ENCODE measurements at places on chromosomes 12 and 14.

GRCh38 chr14:95507174-95507573 lies 9.3 kb downstream of the SYNE3 start:
- DNase-seq, result no peak

DNA sequence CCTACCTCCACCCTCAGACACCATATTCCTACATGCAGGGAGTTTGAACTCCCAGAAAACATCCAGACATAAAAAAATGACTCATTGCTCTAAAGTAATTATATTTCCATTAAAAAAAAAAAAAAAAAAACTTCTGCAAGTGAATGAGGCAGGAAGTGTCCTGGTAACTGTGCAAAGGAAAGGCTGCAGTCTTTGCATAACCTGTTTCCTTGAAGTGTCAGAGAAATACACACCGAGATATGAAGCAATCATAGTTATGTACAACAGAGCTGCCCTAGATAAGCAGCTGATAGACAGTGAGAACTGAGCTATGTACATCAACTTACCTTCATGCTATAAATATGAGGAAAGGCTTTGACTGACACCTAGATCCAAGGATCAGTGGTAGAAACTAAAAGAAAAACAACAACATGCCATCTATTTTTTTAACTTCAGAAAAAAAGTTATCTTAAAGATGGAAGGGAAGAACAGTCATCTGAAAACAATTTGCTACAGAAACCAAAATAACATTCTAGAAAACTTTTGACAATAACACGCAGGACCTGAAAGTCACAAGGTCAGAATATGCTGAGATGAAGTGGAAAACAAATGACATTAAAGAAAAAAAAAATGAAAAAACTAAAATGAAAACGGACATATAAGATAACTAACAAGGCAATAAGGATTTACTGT lies 263.2 kb downstream of the SEC23A start:
- DNase-seq, result no peak

DNA sequence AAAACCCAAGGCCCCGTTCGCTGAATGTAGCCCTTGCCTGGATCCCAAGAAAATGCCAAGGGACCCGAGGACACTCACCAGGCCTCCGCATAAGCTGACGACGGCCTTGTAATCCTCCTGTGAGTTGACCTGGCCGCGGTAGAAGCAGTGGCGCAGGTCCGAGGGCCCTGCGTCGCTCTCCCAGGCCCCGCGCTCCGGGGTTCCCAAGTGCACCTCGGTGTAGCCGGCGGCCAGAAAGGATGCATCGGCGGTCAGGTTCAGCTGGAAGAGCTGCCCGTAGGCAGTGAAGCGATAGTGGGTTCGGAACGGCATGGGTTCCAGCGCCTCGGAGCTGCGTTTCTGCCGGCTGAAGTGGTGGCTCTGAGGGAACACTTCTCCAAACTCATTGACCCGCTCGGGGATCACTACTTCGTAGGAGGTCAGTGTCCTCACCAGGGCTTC lies 1.2 kb downstream of the ADAMTS20 start:
- DNase-seq, result no peak

DNA sequence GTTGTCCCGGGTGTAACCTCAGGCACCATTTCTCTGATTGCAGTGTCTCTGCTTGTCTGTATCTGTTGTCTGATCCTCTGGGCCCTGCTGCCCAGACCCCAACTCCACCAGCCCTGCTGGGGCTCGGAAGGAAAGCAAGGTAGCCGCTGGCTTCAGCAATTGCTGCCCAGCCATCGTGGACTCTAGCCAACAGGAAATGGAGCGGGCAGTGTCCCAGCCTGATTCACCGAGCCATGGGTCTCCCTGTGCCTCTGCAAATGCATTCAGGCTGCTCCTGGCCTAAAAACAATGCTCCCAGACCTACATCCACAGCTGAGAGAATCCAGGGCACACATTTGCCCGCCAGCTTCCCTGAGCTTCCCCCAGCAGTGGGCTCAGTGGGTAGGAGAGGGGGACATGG lies 9.2 kb downstream of the TUNAR start:
- no peak for DNase-seq

GRCh38 chr12:10392394-10392930 lies 2.6 kb upstream of the KLRK1 start:
- no peak for DNase-seq

DNA sequence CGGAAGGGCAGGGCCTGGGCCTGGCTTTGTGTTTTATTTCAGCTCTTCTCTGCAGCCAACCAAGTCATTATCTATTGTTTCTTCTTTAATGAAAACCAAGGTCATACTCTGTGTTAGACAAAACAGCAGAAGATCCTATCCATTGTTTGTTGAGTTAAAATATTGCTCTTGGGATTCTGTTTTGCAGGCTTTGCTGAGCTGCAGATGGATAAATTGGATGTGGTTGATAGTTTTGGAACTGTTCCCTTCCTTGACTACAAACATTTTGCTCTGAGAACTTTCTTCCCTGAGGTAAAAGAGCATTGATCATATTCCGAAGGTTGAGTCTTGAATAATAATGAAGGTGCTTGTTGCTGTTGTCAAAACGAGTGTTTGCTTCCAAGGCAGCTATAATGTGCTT lies 106.6 kb downstream of the PLXNC1 start:
- no peak for DNase-seq

GRCh38 chr12:124464062-124464461 lies 103.3 kb downstream of the NCOR2 start:
- no peak for DNase-seq

GRCh38 chr12:98736352-98737321 lies 91.5 kb downstream of the APAF1 start:
- no peak for DNase-seq

DNA sequence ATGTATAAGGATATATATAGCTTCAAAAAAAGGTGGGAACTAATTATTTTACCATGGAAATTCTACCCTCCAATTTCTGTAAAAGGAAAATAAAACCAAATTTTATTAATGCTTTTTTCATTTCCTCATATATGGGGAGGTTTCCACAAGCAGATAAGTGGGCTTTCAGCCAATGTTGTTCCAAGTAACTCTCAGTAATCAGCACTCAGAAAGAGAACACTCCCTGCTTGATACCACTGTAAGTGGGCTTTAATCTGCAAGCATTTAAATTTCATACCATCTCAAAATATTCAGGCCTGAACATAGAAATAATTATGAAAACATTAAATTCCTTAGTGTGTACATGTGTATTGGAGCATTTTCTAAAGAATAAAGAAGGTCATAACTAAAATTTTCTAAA lies 827.6 kb downstream of the C12orf50 start:
- no peak for DNase-seq

DNA sequence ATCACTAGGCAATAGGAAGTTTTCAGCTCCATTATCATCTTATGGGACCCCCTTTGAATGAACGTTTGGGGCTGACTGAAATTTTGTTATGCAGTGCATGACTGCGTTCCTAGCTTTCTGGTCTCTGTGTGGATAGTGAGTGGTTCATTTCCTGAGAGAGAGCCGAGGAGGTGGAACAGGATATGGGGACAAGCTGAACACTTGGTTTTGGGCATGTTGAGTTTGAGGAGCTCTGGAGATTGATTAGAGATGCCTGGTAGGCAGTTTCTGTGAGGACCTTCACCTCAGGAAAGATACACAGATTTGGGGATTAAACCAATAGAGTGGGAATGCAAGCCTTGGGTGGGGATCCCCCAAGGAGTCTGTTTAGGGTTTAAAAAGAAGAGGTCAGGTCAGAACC lies 27.7 kb downstream of the TEAD4 start:
- no peak for DNase-seq

- DNase-seq, result no peak
Observed at GRCh38 chr12:89632778-89633177, 75.9 kb downstream of the ATP2B1 start.

DNA sequence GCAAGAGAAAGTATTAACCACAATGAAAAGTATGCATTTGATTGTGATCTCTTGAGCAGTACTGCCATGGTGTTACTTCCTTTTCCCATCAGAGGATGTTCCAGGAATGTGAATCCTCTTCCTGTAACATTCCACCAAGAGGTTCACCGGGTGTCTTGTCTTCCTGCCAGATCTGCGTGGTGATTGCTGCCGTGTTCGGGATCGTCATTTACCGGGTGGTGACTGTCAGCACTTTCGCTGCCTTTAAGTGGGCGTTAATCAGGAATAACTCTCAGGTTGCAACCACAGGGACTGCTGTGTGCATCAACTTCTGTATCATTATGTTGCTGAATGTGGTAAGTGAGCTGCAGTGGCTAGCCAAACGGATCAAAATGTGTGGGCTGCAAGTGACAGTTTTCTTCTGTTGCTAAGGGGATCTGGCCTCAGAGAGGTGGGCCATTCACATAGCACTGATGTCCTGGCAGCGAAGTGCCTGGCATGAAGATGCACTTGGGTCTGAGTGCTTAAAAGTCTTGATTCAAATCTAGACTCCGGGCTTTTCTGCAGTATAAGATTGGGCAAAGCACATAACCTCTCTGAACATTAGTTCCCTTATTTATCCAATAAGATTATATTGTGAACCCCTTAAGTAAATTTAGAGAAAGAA lies 123.4 kb downstream of the SLC5A8 start:
- DNase-seq, result no peak

- no peak for DNase-seq
Observed at GRCh38 chr12:112112409-112113133, 4.0 kb upstream of the NAA25 start.

DNA sequence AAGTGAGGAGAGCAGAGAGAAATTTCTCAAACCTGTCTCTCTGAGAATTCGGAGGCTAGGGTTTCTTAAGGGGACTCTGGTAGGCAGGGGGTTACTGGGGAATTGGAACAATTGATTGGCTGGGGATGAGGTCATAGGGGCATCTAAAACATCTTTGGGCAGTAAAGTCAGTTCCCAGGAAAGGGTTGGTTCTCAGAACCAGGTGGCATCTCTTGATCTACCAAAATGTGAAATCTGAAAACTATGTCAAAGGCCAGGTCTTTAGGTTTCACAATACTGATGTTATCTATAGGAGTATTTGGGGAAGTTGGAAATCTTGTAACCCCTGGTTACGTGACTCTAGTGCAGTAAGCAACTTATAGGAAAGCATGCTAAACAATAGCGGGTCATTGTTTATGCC lies 6.9 kb downstream of the C12orf75 start:
- DNase-seq, result no peak

- no peak for DNase-seq
Observed at GRCh38 chr12:63706336-63706735, 38.0 kb upstream of the DPY19L2 start.

- DNase-seq, result no peak
Observed at GRCh38 chr14:76776428-76777251, 15.4 kb downstream of the VASH1 start.

DNA sequence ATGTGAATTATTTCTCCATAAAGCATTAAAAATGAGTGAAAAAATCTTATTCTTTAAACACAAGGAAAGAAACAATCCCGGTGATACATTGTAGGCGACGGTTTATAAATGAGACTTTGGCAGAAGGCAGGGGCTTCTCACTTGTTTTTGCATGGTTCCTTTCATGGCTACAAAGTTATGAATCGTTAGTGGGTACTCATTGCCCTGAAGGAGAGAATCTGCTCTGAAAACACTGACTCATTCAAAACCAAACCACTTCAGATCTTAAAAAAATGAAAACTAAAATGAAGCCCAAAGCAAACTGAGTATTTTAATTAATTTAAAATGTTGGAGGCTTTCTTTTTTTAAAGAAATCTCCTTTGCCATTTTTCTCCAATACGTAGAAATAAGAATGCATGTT lies 41.4 kb upstream of the AMIGO2 start:
- no peak for DNase-seq

- no peak for DNase-seq
Observed at GRCh38 chr14:103801459-103801858, 45.9 kb downstream of the PPP1R13B start.

DNA sequence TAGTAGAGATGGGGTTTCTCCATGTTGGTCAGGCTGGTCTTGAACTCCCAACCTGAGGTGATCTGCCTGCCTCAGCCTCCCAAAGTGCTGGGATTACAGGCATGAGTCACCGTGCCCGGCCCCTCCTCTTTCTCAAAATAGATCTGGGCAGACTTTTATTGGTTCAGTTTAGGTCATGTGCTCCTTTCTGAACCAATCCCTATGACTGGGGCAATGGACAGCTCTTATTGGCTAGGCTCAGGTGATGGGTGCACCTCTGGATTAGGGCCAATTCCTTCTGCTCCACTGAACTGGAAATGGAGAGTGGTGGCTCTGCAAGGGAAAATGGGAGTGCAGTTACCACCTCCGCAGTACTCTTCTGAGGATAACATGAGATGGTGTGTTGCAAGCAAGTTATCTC lies 6.2 kb upstream of the ATP6V0A2 start:
- DNase-seq, result no peak

DNA sequence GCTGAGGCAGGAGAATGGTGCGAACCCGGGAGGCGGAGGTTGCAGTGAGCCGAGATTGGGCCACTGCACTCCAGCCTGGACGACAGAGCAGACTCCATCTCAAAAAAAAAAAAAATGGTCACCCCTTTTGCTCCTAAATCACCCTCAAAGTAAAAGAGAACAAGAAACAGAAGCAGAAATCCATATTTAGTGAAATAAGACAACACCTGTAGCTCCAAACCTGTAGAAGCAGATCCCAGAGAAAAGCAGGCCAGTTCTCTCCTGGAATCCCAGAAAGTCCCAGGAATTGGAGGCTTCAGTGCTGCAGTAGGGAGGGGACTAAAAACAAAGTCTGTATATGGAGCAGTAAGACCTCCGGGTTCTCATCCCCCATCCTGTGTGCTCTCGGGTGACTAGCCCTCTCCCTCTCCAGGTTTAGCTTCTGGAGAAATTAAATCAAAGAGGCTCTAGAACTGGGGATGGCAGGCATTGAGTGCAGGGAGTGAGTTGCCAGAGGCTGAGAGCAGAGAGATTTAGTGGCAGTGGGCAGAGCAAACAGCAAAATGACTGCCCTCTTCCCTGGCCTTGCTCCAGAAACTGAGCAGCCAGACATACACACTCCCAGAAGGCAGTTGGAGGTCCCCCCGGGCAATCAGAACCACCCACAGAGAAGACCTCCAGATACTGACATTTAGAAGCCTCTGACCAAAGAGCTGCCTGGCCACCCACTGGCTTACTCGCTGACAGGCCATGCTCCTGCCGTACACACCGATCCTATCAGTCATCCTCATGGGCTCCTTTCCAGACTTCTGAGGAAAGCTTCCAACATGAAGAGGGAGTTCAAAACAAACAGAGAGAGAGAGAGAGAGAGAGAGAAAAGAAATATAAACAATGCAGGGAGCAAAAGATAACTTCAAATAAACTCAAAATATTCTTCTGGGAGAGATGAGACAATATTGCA lies 6.3 kb upstream of the MLXIP start:
- no peak for DNase-seq

DNA sequence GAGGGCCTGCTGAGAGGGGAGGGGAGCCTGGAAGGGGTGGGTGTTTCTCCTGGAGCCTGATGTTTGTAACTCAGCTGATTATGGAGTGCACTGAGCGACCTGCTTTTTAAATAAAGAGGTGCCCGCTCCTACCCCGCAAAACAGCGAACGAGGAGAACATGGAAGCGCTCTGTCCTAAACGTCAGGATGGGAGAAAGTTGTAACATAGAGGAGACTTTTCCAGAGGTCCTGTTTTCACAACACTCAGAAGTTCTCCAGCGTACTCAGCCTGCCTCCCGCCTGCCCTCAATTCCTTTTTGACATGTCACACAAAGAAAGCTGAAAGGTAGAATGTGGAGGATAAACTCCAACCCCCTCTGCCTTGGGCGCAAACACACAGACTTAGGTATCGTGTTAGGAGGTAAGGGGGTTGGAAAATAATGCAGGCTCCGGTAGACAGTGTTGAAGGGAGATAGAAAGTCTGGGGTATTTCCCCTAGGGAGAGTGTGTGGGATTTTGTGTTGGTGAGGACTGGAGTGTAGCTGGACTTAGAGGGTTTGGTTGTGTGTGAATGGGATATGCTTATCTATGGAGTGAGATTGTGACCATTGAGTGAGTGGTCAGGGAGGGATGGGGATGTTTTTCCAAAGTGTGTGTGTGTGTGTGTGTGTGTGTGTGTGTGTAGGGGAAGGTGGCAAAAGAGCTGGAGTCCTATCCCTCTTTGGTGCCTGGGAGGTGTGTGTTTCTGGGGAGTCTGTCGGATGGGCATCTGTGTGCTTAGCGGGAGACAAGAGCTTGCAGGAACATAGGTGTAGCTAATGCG lies 2.1 kb downstream of the NTF3 start:
- no peak for DNase-seq

All from progenitor cell of endocrine pancreas (in vitro differentiated cells).